ENCODE measurements at places on chromosomes 12 and 14.
A peak's percentile ranks its signal among the peaks of the same experiment; 100 is the strongest.

GRCh38 chr14:88005978-88006851, 1.3 kb downstream of the GPR65 start:
- DNase-seq = peak; percentile 88

DNA sequence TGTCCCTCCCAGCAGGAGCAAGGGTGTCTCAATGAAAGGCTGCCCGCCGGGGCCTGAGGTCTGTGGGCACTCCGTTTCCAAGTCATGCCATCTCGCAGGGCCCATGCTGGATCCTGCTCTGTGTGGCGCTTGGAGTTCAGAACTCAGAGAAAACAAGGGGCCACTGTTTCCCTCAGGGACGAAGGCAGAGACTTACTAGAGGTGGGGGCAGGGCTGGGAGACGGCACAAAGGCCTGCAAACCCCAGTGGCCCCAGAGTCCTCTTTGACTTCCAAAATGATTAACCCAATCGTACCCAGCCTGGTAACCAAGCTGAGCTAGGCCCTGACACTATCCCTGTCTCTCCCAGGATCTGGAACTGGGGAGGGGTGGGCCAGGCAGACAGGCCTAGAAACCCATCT, 95.8 kb downstream of the ITPK1 start:
- DNase-seq = no peak

DNA sequence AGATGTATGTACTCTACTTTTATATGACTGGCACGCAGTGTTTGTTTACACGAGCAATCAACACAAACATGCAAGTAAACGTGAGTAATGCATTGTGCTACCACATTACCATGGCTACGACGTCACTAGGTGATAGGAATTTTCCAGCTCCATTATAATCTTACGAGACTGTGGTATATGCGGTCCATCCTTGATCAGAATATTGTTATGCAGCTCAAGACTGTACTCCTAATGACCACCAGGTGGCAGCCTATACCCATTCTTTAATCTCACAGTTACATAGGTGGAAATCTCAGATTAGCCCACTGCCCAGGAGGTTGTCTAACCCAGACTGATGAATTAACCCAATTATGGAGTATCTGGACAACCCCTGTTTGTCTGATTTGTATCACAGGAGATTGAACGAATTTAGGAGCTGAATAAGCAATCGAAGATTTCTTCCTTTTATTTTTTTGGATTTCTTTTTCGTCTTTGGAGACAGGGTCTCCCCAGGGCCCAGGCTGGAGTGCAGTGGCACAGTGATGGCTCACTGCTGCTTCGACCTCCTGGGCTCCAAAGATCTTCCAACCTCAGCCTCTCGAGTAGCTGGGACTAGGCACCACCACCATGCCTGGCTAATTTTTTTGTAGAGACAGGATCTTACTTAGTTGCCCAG, 8.7 kb upstream of the TESPA1 start:
- DNase-seq = peak; percentile 86

GRCh38 chr12:29086325-29087271, 62.5 kb upstream of the FAR2 start:
- no peak for DNase-seq

GRCh38 chr12:64171715-64172114, 50.4 kb downstream of the KICS2 start:
- no peak for DNase-seq

DNA sequence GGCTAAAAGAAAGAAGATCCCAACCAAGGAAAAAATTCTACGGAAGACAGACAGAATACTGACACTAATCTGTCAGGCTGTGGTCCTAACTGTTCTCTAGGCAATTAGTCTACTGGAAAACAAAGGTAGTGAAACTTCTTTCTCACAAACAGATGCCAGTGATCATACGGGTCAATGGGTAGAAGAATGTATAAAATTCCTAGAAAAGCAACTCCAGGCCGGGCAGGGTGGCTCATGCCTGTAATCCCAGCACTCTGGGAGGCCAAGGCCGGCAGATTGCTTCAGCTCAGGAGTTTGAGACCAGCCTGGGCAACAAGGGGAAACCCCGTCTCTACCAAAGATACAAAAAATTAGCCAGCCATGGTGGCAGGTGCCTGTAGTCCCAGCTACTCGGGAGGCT, 64.8 kb downstream of the HECTD4 start:
- no peak for DNase-seq

DNA sequence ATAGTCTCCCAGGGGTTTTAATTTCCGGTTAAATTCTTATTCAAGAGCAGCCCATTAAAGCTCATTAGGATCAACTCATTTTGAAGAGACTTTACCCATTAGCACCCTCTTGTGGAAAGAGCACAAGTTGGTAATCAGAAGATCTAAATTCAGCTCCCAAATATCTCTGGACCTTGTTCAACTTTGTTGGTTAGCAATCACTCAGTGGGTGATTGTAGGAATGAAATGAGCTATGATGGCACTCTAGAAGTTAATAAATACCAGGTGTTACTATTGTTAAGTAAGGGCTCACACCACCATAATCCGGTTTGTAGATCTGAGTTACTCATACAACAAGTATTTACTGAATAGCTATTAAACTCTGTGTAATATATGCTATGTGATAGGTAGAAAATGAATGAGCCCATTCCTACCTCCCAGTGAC, 42.9 kb downstream of the TRIP11 start:
- DNase-seq = peak; percentile 56

- DNase-seq = peak; percentile 81
Observed at GRCh38 chr14:103520657-103521437, 1.8 kb downstream of the CKB start.

DNA sequence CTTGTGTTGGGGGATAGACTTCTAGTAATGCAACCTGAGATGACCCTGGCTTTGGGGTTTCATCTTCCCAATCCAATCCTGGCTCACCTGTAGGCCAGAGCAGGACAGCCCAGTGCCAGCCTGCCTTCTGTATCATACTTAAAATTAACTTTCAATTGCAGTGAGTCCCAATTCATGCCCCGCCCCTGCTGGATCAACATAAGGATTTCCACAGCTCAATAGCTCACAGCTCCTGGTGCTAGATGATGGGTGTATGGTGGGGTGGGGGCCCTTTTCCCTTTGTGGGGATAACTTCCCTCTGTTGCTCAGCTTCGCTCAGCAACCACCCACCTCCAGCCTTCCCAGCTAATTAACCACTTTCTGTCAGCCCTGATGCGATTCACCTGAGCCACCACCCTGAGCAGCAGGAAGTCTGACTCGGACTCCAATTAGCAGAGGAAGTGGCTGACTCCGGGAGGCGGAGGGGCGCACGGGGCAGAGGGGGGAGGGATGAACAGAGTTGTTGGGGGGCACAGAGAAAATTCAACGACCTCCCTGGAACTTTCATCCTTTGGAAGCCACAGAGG, 24.3 kb upstream of the CHGA start:
- DNase-seq = no peak

- DNase-seq = no peak
Observed at GRCh38 chr12:112236386-112236785, 111.0 kb downstream of the TRAFD1 start.

- DNase-seq = no peak
Observed at GRCh38 chr12:75337905-75338304, 3.4 kb downstream of the GLIPR1L1 start.

DNA sequence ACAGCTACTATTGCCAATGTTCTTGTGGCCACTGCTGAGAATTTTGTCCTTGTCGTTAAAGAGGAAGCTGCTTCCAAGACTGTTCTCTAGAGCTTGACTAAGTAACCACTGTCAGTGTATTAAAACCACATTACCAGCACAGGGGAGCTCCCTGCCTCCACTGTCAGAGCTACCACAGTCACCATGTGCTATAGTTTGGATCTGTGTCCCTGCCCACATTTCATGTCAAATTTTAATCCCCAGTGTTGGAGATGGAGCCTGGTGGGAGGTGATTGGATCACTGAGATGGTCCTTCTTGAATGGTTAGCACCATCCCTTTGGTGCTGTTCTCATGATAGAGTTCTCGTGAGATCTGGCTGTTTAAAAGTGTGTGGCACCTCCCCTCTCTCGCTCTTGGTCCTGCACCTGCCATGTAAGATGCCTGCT, 23.2 kb upstream of the RAP1B start:
- peak; percentile 43 for DNase-seq

DNA sequence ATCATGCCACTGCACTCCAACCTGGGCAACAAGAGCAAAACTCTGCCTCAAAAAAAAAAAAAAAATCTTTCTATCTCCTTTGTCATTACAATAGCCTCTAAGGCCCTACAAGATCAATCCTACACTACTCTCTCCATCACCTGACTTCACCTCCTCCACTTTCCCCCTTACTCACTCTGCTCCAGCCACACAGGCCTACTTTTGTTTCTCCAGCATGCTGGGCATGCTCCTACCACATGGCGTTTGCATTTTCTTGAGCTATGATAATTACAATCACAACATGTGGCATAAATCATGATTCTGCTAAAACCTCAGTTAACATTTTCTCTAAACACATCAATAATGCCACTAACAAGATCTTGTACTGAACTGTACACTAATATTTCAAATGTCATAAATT, 7.8 kb downstream of the PPP1R13B start:
- no peak for DNase-seq

DNA sequence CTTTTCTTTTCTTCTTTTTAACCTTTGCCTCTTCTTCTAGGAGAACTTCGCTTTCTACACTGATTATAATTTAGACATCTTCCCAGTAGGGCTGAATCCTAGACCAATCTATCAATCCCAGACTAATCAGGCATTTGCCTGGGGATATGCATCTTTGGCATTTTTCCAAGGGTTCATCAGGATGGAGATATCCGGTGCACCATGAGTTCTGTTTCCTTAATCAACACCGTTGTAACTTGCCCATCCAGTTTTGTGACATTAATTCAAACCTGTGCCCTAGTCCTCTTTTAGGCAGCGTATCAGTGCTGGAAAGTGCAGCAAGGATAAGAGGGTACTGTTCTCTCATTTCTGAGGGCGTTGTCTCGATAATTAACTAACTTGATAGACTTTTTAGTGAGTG, 617 bp upstream of the MGP start:
- no peak for DNase-seq

- DNase-seq = no peak
Observed at GRCh38 chr12:91922139-91922538, 223.5 kb downstream of the BTG1 start.

DNA sequence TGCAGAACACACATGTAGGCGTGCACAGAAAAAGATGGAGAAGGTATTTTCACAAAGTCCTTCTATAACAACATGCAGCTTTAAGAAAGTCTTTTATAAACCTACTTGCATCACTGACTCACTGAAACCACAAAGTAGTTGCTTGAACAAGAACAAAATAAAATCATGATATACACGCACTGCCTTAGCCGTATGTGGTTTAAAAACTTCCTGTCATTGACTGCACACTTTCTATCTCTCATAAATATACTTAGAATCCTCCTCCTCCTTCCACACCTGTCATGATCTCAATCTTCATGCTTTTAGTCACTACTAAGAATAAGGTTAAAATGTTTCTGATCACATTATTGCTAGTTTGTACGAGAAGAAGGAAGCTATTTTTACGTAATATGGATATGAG, 31.8 kb upstream of the RAD51AP1 start:
- peak; percentile 61 for DNase-seq

DNA sequence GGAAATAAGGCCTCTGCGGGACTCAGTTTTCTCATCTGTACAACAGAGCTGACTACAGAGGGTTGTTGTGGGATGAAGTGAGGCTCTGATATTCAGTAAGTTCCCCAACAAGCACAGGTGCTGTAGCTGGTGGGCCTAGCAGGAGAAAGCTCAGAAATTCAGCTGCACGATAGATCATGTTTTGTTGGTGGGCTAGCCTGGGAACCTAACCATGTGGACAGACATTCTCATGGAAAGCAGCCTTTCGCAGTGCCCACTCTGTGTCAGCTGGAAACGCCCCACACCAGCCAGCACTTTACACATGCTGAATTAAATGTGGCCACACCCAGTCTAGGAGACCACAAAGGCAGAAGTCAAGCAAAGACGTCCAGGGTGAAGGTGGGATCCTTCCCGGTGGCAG, 16.1 kb downstream of the PITPNM2 start:
- no peak for DNase-seq

DNA sequence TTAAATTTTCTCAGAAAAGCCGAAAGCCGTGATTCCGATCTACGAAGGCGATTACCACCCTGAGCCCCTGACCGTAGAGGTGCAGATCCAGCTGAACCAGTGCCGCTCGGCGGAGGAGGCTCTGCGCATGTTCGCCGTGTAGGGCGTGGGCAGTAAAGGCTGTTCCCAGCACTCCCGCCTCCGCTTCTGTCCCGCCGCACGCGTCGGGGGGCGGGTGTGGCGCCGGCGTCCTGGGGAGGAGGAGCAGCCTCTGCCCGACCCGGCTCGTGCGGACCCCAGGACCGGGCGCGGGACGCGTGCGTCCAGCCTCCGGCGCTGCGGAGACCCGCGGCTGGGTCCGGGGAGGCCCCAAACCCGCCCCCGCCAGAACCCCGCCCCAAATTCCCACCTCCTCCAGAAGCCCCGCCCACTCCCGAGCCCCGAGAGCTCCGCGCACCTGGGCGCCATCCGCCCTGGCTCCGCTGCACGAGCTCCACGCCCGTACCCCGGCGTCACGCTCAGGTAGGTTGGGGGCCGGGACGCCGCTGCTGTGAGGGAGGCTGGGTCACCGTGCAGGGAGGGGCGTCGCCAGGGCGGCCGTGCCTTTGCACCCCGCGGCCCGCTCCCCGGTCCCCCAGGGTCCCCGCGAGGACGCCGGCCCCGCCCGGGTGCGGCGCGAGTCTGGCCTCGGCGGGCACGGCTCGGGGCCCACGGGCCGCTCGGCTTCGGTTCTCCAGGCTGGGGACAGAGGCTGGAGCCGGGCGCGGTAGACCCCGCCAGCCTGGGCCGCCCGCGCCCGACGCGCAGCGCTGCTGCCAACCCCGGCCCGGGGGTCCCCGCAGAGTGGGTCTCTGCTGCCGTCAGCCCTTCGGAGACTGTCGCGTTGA, at the start of gene B3GNT4:
TSS of gene B3GNT4 (plus strand) at position 409 of the 866 bp plus-strand sequence. CDS start 910 bp downstream, outside the sequence.
- peak; percentile 77 for DNase-seq

DNA sequence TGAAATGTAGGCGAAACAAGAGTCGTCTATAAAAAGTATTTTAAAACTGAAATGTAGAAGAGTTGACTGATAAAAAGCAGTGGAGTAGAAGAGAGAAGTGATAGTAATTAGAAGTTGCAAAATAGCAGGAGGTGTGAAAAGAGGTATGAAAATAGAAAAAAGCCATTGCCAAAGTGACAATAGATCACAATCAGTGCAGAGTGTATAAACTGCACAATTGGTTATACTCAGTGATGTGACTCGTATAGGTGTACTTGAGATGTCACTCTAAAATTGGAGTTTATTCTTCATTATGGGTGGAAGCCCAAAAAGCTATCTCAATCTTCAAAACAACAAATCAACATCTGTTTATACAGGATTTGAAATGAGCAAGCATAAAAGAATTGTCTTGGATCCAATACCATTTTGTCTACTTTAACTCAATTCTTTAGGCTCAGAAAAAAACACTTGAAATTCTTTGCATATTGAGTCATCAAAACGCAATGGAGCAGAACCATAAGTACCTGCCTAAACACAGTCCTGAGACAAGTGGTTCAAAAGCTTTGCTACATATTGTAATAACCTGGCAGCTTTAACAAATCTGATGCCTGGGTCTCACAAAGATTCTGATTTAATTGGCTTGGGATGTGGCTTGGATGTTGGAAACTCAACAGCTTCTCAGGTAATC, 8.8 kb downstream of the IKBIP start:
- DNase-seq = no peak

DNA sequence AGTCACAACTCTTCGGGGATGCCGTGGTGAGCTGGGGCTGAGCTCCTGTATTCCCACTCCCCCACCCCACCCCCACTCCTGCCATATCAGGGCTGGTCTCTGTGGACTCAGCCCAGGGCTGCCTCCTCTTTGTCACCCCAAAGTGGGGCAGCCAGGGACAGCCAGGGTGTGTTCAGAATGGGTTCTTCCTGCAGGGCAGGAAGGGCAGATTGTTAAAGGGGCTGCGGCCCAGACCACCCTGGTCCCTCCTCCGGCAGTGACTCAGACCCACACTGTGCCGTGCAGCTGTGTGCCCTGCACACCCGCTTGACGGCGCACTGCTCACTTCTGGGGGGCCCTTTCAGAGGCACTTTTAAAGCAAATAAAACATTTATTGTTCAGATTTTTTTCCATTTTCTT, 9.3 kb downstream of the SLC48A1 start:
- DNase-seq = no peak
